ENCODE measurements at places on chromosomes 13 and 19. TPM values are rescaled to one million over a fixed set of nuclear protein-coding genes. Genes with fewer than 3 reads are reported as not detected.

The GARIN5A gene
- total RNA-seq, result not detected

DNA sequence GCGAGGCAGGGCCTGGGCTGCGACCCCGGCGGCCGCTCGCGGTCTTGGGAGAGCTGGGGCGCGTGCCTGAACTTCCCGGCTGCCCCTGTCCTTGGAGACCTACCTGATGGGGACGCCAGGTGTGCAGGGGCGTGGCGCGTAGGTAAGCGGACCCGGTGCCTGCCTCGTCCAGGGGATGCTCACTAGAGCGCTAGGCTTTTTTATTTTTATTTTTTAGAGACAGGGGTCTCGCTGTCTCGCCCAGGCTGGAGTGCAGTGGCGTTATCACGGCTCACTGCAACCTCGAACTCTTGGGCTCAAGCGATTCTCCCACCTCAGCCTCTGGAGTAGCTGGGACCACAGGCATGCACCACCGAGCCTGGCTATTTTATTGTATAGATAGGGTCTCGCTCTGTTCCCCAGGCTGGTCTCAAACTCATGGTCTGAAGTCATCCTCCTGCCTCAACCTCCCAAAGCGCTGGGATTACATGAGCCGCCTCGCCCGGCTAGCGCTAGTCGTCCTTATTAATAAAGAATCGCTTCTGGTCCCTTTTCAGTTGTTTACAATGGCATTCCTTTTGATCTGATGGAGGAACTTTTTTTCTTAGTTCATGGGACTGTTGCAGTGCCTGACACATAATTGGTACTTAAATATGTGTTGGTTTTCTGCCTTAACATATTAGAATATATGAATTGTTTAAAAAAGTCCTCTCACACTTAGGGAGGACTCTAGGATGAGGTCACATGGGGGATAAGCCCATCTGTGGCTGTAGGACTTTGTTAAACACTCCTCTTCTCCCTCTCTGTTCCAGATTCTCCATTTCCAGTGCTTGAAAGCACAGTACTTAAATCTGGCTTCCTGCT, 812 bp downstream of the DPY19L3 start:
- no peak for DNase-seq
- H3K4me1 ChIP-seq, result no peaks in the 10 kb centered on the region
- peak overlapping the region; percentile 99 for H3K27ac ChIP-seq
- H3K4me3 ChIP-seq, result peak overlapping the region; percentile 97

The CLC gene
- not detected for total RNA-seq

GRCh38 chr19:517721-518597, 10.7 kb downstream of the TPGS1 start:
- DNase-seq, result no peak
- H3K36me3 ChIP-seq, result no peaks in the 10 kb centered on the region
- H3K4me1 ChIP-seq, result no peaks in the 10 kb centered on the region
- H3K4me3 ChIP-seq, result no peak overlapping the region
- H3K27me3 ChIP-seq, result no peaks in the 10 kb centered on the region

DNA sequence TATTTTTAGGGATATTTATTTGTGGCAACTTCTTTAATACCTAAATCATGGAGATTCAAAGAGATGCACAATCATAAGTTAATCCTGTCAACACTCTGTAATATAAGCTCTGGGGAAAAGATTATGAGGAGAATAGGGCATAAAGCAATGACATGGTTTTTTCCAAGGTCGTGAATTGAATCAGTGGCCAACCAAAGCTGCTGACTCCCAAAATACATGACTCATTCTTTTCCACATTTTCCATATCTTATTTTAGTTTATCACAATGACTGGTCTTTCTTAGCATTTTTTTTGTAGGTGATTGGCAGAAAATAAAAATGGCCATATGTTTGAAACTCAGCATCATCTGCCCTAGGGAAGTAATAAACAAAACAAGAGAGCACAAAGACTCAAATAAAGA, 28.5 kb upstream of the RBM26 start:
- no peak overlapping the region for H3K27ac ChIP-seq
- H3K4me3 ChIP-seq, result no peak overlapping the region
- H3K4me1 ChIP-seq, result no peaks in the 10 kb centered on the region
- H3K36me3 ChIP-seq, result no peaks in the 10 kb centered on the region

DNA sequence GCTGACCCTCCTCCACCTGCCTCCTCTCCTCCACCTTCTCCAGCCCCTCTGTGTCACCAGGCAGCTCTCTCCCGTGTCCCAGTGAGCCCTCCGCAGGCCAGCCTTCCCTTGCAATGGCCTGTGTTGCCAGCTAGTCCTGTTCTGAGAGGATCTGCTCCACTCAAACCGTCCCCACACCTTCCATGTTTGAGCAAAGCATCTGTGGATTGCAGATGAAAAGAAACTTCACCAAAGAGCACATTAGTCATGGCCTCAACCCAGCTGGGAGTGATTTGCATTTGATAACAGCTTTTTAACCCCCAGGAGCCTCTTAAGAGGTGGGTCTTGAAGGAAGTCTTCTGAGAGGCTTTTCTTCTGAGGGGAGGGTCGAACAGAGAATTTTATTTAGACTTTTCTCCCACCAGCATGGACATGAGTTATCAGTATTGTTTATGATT, 72.8 kb downstream of the COL4A2 start:
- peaks cover 17% of the 10 kb centered on the region for H3K4me1 ChIP-seq
- no peaks in the 10 kb centered on the region for H3K27me3 ChIP-seq
- peak; percentile 11 for DNase-seq
- peak overlapping the region; percentile 41 for H3K27ac ChIP-seq

The KLK3 gene
- total RNA-seq, result not detected

- no peak for DNase-seq
- no peaks in the 10 kb centered on the region for H3K36me3 ChIP-seq
- no peaks in the 10 kb centered on the region for H3K4me1 ChIP-seq
- no peaks in the 10 kb centered on the region for H3K27me3 ChIP-seq
- H3K4me3 ChIP-seq, result no peak overlapping the region
These were observed 100.0 kb downstream of the KLF5 start for GRCh38 chr13:73158851-73159250.

- no peak overlapping the region for H3K4me3 ChIP-seq
- no peaks in the 10 kb centered on the region for H3K36me3 ChIP-seq
- no peak overlapping the region for H3K27ac ChIP-seq
- no peaks in the 10 kb centered on the region for H3K4me1 ChIP-seq
- no peaks in the 10 kb centered on the region for H3K27me3 ChIP-seq
These were observed 302.8 kb downstream of the EFNB2 start for GRCh38 chr13:106232681-106233080.

DNA sequence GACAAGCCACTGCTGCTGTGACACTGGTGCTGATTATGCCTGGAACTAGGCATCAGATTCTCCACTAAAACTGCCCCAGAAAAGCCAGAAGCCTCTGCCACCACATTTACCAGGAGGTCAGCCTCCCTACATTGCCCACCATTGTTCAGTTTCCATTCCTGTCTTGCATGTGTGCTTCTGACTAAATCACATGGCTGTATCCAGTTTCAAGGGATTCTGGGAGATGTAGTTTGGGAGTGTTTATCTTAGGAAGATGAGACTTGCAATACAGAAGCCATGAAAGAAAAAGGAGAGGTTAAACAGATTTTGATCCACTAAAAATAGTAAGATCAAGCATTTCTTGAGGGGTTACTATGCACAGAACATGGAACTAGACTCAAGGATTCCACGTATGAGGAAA, 40.7 kb upstream of the SERPINE3 start:
- no peaks in the 10 kb centered on the region for H3K4me1 ChIP-seq
- H3K27ac ChIP-seq, result no peak overlapping the region
- H3K36me3 ChIP-seq, result no peaks in the 10 kb centered on the region
- H3K4me3 ChIP-seq, result no peak overlapping the region
- DNase-seq, result no peak

GRCh38 chr19:50008532-50008931, 16.6 kb downstream of the VRK3 start:
- no peaks in the 10 kb centered on the region for H3K36me3 ChIP-seq
- H3K4me1 ChIP-seq, result no peaks in the 10 kb centered on the region
- no peaks in the 10 kb centered on the region for H3K27me3 ChIP-seq
- DNase-seq, result no peak
- H3K4me3 ChIP-seq, result no peak overlapping the region

The LIPE gene
- total RNA-seq, result 9.5 TPM

DNA sequence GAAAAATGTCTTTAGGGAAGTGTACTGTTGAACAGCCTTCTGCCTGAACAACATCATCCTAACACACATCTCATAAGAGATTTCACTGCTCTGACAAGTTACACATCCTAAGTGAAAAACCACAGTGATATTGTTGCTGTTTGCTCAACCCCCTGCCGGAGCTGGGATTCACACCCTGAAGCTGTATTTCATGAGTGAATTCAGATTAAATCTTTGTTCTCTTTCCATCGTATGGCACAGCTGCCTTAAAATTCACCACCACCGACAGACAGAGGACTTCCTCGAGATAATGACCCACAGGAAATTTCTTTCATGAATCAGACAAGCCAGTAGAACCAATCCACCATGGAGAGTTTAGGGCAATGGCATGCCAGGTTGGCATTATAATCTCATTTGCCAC, 280.8 kb downstream of the DCT start:
- H3K27me3 ChIP-seq, result no peaks in the 10 kb centered on the region
- no peak for DNase-seq
- H3K4me1 ChIP-seq, result no peaks in the 10 kb centered on the region
- H3K36me3 ChIP-seq, result no peaks in the 10 kb centered on the region
- no peak overlapping the region for H3K27ac ChIP-seq
- no peak overlapping the region for H3K4me3 ChIP-seq

The TMPRSS9 gene
- not detected for total RNA-seq

DNA sequence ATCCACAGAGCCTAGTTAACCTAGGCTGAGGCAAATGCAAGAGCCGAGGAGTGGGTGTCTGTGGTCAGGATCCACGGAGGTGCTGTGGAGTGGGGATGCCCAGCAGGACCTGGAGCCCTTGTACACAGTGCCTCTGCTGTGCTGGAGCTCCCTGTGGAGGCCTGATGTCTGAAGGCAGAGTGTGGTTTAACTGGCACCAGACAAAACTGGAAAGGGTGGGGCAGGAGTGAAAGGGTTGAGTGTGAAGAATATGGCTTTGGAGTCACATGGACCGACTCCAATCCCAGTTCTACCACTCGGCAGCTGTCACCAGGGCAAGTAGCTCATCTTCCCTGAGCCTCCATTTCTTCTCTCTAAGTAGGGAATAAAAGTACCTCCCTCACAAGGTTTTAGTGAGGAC, 60.3 kb upstream of the GPR12 start:
- H3K27ac ChIP-seq, result no peak overlapping the region
- no peaks in the 10 kb centered on the region for H3K4me1 ChIP-seq
- no peaks in the 10 kb centered on the region for H3K27me3 ChIP-seq

DNA sequence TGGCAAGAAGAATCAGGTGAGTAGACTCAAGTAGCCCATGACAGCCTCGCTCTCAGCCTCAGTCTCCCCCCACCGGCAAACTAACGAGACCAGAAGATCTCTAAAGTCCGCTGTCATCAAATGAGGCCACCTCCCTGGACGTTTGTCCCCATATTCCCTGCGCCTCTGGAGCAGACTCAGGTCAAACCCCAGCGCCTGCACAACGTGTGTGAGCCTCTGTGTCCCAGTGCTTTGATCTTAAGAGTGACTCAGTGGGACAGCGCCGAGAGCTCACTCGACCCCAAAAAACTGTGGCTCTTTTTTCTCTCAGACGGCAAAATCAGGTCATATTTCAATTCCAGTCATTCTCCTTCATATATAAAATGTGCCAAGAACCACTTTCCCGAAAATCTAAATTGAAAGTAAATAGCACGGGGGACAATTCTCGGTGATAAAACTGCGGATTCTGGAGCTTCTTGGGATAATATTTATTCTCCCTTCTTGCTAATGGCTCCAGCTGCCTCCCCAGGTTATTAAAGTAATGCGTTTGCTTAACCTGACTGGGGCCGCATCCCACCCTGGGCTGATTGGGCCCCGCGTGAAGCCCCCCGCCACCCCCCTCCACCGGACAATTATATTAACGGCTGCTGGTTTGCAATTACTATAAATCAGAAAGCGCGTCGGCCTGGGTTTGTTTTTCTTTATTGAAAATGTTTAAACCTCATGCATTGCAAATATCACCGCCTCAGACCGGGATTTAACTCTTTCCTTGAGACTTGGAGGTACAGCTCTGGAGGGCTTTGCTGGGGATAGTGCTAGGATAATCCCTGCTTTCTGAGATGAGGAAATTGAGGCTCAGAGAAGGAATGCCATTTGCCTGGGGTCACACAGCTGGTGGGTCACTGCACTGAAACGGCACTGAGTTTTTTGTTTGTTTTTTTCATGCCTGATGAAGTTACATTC, 37.5 kb upstream of the ZNRF4 start:
- no peak overlapping the region for H3K27ac ChIP-seq
- no peaks in the 10 kb centered on the region for H3K36me3 ChIP-seq
- no peaks in the 10 kb centered on the region for H3K4me1 ChIP-seq
- H3K4me3 ChIP-seq, result no peak overlapping the region

GRCh38 chr13:83881140-83881684, 1.1 kb downstream of the SLITRK1 start:
- H3K27me3 ChIP-seq, result peaks cover 36% of the 10 kb centered on the region
- DNase-seq, result no peak

DNA sequence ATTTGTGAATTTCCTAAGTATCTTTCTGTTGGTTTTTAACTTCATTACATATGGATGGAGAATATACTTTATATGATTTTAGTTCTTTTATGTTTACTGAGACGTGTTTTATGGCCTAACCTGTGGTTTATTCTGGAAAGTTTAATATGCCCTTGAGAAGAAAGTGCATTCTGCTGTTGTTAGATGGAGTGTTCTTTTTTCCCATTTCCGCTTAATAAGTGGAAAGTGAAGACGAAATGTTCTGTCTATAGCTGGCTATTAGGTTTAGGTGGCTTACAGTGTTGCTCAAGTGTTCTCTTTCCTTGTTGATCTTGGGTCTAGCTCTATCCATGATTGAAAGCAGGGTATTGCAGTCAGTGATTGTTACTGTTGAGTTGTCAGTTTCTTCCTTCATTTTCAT, 17.2 kb upstream of the TIMM50 start:
- H3K27ac ChIP-seq, result no peak overlapping the region
- H3K4me3 ChIP-seq, result no peak overlapping the region

- H3K36me3 ChIP-seq, result no peaks in the 10 kb centered on the region
- H3K4me3 ChIP-seq, result no peak within 1 kb of the TSS
- no peaks in the 10 kb centered on the region for H3K4me1 ChIP-seq
- H3K27me3 ChIP-seq, result no peaks in the 10 kb centered on the region
- H3K27ac ChIP-seq, result no peak within 1 kb of the TSS
These were observed at the start of gene SOHLH2 for GRCh38 chr13:36214163-36214921. TSS of gene SOHLH2 (minus strand) at chr13:36214556. CDS start at chr13:36214526, 30 bp downstream.

GRCh38 chr19:37719927-37720265, 335 bp upstream of the ZNF607 start:
- H3K4me1 ChIP-seq, result peaks cover 6% of the 10 kb centered on the region
- H3K4me3 ChIP-seq, result peak overlapping the region; percentile 93
- no peak for DNase-seq
- H3K27me3 ChIP-seq, result no peaks in the 10 kb centered on the region
- H3K27ac ChIP-seq, result peak overlapping the region; percentile 81
- H3K36me3 ChIP-seq, result no peaks in the 10 kb centered on the region

The WDR88 gene
- total RNA-seq, result not detected

DNA sequence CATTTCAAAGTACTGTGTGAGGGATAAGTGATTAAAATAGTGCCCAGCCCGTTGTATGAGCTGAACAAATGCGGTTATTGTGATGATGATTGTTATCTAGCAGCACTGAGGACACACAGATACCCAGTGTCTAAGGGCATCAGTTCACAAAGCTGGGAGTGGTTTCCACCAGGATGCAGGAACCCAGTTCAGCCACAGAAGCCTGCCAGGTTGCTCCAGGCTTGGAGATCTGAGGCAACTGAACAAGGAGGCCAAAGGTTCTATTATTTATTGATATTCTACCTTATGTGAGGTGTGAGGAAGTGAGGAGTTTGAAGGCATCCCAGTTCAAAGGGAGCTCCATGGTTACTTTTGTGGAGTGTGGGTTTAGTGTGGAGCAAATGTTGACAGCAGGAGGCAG, 13.2 kb downstream of the DIAPH3 start:
- no peak overlapping the region for H3K27ac ChIP-seq
- H3K4me3 ChIP-seq, result no peak overlapping the region
- no peaks in the 10 kb centered on the region for H3K27me3 ChIP-seq
- H3K36me3 ChIP-seq, result no peaks in the 10 kb centered on the region

GRCh38 chr13:75505327-75505726, 23.4 kb upstream of the TBC1D4 start:
- no peak overlapping the region for H3K4me3 ChIP-seq
- no peaks in the 10 kb centered on the region for H3K36me3 ChIP-seq
- no peaks in the 10 kb centered on the region for H3K27me3 ChIP-seq
- H3K4me1 ChIP-seq, result no peaks in the 10 kb centered on the region
